ENCODE measurements at places on chromosomes 3 and 15. TPM values are rescaled to one million over a fixed set of nuclear protein-coding genes. Genes with fewer than 3 reads are reported as not detected.

The GPR149 gene
- not detected for total RNA-seq

The AHSG gene
- total RNA-seq = not detected

The PARP15 gene
- 0.08 TPM for total RNA-seq

The GMPS gene
- 34.7 TPM for total RNA-seq

The KBTBD12 gene
- total RNA-seq = 0.05 TPM

The UPK1B gene
- not detected for total RNA-seq

The PSTPIP1 gene
- not detected for total RNA-seq

All from myocyte (in vitro differentiated cells).